ENCODE measurements at places on chromosomes 1 and 21. TPM values are rescaled to one million over a fixed set of nuclear protein-coding genes. Genes with fewer than 3 reads are reported as not detected.

PSRC1 gene
- 5.8 TPM for total RNA-seq

DNA sequence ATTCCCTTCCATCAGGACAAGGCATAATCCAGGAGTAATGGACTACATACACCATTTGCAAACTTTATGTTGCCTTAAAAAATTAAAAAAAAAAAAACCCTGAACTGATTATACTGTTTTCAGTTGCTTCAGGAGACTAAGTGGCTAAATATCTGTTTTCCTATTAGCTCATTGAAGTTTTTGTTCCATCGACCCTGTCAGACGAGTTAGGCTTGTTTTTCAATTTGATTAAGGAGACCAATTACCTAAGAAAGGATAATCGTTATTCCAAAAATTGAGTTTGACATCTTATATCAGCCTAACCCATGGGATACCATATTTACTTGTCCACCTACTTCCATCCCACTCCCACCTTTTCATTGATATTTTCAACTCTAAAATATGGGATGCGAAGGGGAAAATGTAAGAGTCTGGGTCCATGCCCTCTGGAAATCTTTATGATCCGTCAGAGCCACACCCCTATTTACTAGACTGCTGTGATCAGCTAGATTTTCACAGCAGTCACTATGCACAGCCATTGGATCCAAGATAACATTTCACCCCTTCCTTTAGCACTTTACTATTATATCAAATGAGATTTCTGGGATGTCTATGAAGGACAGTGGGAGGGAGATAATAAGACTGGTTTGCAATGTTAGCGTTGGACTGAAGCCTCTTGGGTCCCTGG, 41.0 kb downstream of the IL12RB2 start:
- DNase-seq = no peak

DPM3 gene
- 90.6 TPM for total RNA-seq

- no peak for DNase-seq
Measured at GRCh38 chr1:41374711-41375110, 13.5 kb downstream of the FOXO6 start.

DNA sequence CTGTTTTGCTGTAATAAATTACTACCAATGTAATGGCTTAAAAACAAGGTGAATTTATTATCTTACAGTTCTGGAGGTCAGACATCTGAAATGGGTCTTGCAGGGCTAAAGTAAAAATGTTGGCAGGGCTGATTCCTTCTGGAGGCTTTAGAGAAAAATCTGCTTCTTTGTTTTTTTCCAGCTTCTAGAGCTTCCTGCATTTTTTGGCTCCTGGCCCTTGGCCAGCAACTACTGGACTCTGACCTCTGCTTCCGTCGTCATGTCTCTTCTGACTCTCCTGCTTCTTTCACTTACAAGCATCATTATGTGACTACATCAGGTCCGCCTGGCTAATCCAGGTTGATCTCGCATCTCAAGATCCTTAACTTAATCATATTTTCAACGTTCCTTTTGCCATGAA, 350.9 kb downstream of the S1PR1 start:
- no peak for DNase-seq

Measured in mammary epithelial cell (primary cell).